ENCODE measurements at places on chromosomes 1 and 21.

GRCh38 chr21:43354666-43355065 lies 72.3 kb downstream of the SIK1 start:
- DNase-seq: no peak

DNA sequence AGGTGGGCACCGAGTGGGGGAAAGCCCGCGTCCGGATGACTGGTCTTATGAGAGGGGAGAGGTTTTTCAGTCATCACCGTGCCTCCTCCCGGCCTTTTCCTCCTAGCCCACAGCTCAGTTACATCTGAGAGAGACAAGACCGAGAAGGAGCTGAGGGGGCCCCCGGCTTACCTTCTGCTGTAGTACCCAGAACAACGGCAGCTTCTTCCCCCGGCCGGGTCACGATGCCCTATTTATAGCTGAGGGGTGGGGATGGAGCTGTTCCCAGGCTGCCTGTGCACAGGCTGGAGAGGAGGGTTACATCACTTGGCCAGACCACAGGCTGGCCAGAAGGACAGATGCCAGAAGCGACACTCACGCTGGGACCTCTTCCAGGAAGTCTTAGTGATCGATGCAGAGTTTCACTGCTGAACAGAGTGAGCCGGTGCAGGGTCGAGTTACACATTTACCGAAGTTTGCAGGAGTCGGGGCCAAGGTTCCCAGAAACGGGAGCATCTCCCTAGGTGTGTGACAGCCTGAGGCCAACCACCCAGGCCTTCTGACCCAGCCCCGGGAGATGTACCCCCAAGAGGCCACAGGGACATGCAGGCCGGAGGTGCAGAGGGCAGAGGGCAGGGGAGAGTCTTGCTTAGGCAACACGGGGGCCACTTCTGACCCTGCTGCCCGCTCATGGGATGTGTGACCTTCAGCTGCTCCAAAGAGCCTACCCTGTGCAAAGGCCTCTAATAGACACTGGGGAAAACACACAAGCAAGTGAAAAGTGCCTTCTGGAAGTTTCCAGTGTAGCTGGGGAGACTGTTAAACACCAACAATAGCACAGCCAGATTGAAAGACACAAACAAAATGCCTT lies at the start of gene AGT:
Gene AGT (minus strand): TSS at position 208 of the 850 bp plus-strand sequence. CDS start 3,299 bp downstream, outside the sequence.
- no peak for DNase-seq

DNA sequence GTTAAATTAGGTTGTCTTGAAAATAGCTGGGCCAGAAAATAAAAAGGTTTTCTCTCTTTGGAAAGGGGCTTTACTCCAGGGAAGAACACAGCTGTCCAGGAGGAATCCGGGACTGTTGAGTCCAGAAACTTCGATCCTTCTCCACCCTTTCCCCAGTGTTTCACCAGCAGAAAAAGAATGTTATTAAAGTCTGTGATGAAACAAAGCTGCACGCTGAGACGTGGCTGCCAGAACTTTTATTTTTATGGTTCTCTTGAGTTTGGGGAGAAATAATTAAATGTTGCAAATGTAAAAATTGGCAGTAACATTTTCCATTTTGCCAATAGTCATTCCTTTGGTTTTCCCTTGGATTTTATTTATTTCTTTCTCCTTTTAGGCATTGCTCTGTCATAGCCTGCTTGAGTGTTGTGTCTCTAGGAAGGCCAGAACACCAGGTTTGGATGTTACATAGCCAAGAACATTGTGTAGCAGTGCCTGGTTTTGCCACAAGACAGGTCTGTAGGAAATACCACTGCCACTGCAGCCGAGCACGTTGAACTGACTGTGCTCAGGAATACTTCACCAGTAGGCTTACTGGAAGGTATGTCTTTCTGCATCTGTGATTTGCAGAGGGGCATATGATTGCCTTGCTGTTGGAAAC lies 87.4 kb downstream of the ROR1 start:
- no peak for DNase-seq

DNA sequence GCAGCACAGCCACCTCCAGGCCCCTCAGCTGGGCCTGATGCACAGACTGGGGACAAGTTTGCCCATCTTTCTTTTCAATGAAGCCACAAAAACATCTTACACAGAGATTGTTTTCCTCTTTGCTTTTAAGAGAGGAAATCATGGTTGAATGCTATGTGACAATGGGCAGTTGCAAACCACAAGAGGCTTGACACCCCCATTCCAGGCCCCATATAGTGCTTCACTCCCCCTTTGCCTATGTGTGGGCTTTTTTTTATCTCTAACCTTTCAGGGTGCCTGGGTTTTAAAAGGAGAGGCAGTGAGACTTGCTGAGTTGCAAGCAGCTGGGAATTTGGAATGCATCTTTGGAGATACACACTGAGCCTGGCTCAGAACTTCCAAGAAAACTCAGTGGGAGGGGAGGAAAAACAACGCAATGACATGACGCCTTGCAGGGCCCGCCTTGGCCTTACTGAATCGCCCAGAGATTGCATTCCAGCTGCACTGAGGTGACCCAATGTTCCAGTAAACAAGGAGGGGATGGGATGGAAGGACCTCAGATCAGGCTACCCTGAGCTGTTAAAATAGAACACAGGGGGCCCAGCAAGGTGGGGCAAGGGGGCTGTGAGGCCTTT lies 145.2 kb upstream of the ZNF648 start:
- DNase-seq: no peak

GRCh38 chr1:202208351-202208857 lies 14.8 kb downstream of the LGR6 start:
- no peak for DNase-seq

GRCh38 chr1:115301438-115302020 lies 36.5 kb downstream of the NGF start:
- no peak for DNase-seq

All from T-helper 2 cell (primary cell).